ENCODE measurements at places on chromosomes 4 and X.

- DNase-seq: peak; percentile 53
These were observed 40.4 kb downstream of the RNF212 start for GRCh38 chr4:1072830-1073446.

DNA sequence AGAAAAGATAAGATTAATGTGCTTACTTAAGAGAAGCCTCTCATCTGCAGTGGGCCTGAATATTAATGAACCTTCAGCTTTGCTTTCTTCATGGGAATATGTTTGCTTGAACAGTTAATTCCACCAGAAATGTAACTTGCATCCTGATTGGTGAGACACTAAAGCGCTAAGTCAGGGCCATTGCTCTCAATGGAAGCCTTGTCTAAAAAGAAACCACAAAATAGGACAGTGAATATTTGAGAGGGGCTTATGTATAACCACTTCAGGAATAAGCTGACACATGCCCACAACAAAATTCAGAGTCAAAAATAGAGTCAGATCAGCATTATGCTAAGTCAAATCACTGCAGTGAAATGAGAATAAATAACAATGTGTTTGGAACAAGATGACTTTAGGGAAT is 1125.8 kb downstream of the STIM2 start:
- no peak for DNase-seq

DNA sequence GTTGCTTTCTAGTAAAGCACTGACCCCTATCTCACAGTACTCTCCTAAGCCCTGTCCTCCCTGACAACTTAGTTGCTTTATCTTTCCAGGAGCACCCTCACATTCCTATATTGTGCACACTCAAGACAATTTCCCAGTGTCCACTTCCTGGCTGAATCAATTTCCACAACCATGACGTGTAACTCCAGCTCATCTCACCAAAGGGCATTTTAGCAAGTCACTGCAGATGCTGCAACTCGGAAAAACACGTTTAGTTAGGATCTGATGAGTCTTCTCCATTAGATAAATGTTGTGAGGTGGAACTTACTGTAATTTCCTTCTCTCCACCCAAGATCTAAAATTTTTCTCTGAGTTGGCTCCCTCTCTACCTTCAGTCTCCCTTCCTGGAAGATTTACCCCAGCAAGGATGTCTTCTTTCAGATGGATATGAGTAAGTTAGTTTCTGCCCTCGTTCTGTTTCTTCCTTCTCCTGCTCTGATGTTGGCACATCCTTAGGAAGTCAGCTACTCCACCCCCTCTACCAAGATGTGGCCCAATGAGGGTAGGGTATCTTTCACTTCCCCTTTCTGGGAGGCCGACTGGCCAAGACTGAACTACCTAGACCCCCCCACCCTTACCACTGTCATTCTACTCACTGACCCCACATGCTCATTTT is 28.8 kb upstream of the IL13RA1 start:
- DNase-seq: peak; percentile 10

DNA sequence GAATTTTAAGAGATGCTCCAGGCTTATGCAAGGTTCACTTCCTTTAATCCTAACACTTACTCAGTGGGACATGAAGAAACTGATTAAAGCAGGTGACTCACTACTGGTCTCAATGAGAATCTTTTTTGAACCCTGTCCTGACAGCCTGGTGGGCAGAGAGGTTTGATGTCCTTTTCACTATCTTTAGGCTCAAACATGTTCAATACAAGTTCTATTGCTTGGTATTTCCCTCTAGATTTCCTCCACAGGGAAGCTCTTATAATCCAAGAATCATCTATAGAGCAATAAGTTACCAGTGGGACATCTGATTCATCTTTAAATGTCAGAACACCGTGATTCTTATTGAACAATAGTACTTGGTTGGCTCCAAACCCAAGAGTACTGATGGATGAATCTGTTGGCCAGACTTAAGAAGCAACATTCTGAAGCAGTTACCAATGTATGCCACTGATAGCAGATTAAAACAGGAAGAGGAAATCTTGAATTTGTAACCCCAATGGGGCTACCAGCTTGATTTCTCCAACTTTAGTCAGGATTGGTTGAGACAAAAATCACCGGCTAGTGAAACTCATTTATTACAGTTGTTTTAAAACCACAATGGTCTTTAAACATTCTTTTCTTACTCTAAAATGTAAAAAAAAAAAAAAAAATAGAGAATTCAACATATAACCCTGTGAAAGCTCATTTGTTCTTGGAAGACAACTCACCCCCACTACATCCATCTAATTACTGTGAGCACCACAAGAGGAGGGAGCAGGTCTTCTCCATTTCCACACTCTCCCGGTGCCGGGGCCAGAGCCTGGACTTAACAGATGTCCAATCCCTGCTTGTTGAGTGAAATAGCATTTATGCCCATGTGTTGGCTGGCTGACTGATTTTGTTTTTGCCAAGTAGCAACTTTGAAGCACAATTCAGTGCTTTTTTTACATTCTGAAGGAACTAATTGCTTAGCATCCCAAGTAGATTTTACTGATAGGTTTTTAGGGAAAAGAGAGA is 43.3 kb downstream of the FGFBP1 start:
- DNase-seq: peak; percentile 56

GRCh38 chrX:10199212-10199611 is 42.4 kb downstream of the CLCN4 start:
- peak; percentile 42 for DNase-seq

GRCh38 chrX:139559383-139560042 is 29.0 kb downstream of the F9 start:
- DNase-seq: peak; percentile 31

Data from fibroblast of skin of right biceps (primary cell).